ENCODE measurements at places on chromosomes 12 and 14.

GRCh38 chr12:19967431-19967830 is 400.9 kb upstream of the PDE3A start:
- no peak for DNase-seq

GRCh38 chr12:118748478-118749380 is 232.6 kb upstream of the SRRM4 start:
- DNase-seq, result no peak

DNA sequence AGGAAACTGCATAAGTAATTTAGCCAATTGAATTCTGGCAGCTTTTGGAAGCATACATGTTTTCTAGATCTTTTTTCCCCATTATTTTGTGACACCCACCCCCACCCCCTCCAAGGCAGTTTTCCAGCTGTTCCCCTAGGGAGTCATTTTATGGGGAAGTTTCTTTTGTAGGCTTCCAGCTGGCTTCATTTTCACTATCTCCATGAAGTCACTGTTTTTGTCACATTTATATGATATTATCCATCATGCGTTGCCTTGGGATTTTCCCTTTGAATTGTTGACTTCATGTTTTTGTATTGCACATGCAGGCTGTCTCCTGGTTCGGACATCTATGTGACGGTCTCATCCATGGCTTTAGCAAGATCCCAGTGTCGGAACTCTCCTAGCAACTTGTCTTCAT is 233.6 kb upstream of the RGS6 start:
- DNase-seq, result no peak

DNA sequence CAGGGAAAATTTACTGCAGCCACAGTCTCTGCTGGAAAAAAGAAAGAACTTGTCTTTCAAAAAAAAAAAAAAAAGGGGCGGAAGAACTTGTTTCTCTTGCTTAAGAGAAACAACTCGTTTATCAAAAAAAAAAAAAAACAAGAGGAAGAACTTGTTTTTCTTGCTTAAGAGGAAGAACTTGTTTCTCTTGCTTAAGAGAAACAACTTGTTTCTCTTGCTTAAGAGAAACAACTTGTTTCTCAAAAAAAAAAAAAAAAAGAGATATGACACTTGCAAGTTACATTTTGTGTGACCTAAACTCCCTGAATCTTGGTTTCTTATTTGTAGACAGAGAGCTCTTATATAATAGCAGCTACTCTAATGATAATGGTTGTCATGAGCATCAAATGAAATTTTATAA is 44.7 kb upstream of the USP15 start:
- DNase-seq, result no peak

GRCh38 chr12:77968571-77968970 is 137.9 kb downstream of the NAV3 start:
- no peak for DNase-seq

- no peak for DNase-seq
Measured at GRCh38 chr14:101121508-101122139, 218.1 kb upstream of the RTL1 start.

- DNase-seq, result no peak
Measured at GRCh38 chr12:93832131-93832530, 155.0 kb downstream of the CRADD start.

DNA sequence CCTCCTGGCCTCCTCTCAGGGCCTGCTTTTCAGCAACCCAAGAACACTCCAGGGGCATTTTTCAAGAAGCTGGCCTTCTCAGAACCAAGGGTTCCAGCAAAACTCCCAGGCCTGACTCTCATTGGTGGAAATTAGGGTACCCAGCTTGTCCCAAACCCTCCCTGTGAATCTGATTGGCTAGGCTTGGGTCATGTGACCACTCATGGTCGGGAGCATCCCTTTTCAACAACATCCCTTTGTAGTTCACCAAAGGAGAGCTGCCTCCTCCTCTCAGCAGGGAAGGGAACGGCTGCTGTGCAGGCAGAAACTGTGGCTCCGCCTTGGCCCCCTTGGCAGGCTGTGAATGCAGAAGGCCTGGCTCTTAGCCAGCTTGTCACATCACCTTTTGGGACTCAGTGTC is 94.5 kb downstream of the AACS start:
- DNase-seq, result no peak

- no peak for DNase-seq
Measured at GRCh38 chr14:77474479-77475177, 16.7 kb downstream of the AHSA1 start.

- no peak for DNase-seq
Measured at GRCh38 chr12:1185460-1186182, 194.6 kb downstream of the ERC1 start.

GRCh38 chr14:84749191-84749955 is 780.6 kb upstream of the FLRT2 start:
- DNase-seq, result no peak

DNA sequence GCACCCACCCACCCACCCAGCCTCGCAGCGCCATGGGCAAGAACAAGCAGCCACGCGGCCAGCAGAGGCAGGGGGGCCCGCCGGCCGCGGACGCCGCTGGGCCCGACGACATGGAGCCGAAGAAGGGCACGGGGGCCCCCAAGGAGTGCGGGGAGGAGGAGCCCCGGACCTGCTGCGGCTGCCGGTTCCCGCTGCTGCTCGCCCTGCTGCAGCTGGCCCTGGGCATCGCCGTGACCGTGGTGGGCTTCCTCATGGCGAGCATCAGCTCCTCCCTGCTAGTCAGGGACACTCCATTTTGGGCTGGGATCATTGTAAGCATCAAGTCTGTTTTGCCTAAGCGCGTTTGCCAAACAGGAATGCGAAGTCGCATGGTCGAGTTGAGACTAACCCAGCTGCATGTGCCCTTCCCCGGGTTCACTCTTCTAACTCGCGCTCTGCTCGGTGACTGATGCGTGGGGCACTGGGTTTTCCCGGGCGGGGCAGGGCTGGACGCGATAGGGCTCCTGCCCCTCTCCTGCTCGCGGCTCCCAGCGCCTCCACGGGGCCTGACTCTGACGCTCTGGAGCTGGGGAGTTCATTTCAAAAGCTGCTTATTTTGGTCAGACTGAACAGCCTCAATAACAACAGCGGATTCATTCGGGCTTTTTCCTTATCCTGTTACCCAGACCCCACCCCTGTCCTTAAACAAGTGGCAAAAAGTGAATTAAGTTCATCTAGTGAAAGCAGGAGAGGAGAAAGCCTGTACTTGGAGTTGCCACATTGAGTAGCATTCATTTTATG is 458 bp downstream of the SSPN start:
- DNase-seq, result no peak

- no peak for DNase-seq
Measured at GRCh38 chr12:52027085-52027843, 20.5 kb downstream of the TAMALIN start.

GRCh38 chr12:47121146-47121545 is 41.4 kb upstream of the AMIGO2 start:
- DNase-seq, result no peak

GRCh38 chr12:52396656-52397055 is 9.5 kb downstream of the KRT82 start:
- DNase-seq, result no peak

DNA sequence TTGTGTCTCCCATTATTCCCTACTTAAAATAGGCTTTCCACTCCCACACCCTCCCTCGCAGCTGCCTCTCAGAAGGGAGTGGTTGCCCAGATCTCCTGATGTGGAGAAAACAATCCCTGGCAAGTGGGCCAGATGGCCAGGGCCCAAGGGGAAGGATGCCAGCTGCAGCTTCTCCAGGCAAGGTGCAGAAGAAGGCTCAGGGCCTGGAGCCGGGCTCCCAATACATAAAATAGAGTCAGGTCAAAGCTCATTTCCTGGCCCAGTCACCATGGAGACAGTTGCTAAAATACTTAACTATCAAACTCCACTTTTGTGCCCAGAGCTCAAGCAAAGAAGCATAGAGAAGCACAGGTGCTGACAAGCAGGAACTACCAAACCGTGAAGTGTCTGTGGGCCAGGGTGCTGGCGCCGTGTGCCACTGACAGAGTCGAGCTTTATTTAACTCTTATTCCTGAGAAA is 45.7 kb upstream of the ITPR2 start:
- no peak for DNase-seq

- DNase-seq, result no peak
Measured at GRCh38 chr12:267581-268482, 5.2 kb upstream of the SLC6A13 start.

GRCh38 chr12:124653169-124653931 is 85.9 kb upstream of the NCOR2 start:
- no peak for DNase-seq

GRCh38 chr14:54109521-54110120 is 153.0 kb upstream of the BMP4 start:
- DNase-seq, result no peak

Data from stimulated activated CD8-positive, alpha-beta memory T cell treated with anti-CD3 and anti-CD28 coated beads, Interleukin-15, amount 100 ng/mL, for 24 hours (primary cell).